ENCODE measurements at places on chromosomes 6 and 20.

DNA sequence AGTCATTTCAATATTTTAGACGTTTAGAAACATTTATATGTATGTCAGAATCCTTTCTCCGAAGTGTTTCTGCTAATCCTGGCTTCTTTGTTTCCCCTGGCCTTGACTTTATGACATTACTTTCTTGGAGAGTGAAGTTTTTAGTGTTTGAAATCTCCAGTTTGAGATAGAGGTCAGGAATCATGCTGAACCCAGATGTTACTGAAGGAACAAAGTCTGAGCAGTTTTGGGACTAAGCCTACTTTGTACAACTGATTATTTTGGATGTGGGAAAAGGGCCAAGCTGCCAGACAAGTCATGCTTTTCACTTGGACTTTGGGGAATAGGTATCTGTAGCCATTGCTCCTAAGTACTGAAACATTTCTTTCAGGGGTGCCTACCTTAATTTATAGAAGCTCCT is 2.3 kb downstream of the RNF144B start:
- H3K4me1 ChIP-seq = no peaks in the 10 kb centered on the region
- H3K4me3 ChIP-seq = no peak overlapping the region
- DNase-seq = no peak

GRCh38 chr6:148413321-148414091 is 70.9 kb downstream of the SASH1 start:
- no peaks in the 10 kb centered on the region for H3K27me3 ChIP-seq
- H3K4me3 ChIP-seq = no peak overlapping the region

GRCh38 chr6:158042245-158042798 is 60.7 kb downstream of the SYNJ2 start:
- DNase-seq = peak; percentile 72
- no peaks in the 10 kb centered on the region for H3K27me3 ChIP-seq
- no peak overlapping the region for H3K4me3 ChIP-seq
- peak overlapping the region; percentile 87 for H3K27ac ChIP-seq
- peaks cover 19% of the 10 kb centered on the region for H3K4me1 ChIP-seq

GRCh38 chr20:2545594-2545993 is 9.2 kb downstream of the TMC2 start:
- H3K27ac ChIP-seq = no peak overlapping the region
- H3K36me3 ChIP-seq = no peaks in the 10 kb centered on the region
- no peak for DNase-seq
- no peaks in the 10 kb centered on the region for H3K27me3 ChIP-seq
- H3K4me3 ChIP-seq = no peak overlapping the region
- H3K4me1 ChIP-seq = no peaks in the 10 kb centered on the region

Data from uterus (tissue), 4 donors.